ENCODE measurements at places on chromosomes 7 and 10.

GRCh38 chr7:158957921-158958491, 101.6 kb downstream of the DYNC2I1 start:
- DNase-seq = no peak

GRCh38 chr10:86974484-86974883, 6.2 kb downstream of the ADIRF start:
- DNase-seq = no peak

DNA sequence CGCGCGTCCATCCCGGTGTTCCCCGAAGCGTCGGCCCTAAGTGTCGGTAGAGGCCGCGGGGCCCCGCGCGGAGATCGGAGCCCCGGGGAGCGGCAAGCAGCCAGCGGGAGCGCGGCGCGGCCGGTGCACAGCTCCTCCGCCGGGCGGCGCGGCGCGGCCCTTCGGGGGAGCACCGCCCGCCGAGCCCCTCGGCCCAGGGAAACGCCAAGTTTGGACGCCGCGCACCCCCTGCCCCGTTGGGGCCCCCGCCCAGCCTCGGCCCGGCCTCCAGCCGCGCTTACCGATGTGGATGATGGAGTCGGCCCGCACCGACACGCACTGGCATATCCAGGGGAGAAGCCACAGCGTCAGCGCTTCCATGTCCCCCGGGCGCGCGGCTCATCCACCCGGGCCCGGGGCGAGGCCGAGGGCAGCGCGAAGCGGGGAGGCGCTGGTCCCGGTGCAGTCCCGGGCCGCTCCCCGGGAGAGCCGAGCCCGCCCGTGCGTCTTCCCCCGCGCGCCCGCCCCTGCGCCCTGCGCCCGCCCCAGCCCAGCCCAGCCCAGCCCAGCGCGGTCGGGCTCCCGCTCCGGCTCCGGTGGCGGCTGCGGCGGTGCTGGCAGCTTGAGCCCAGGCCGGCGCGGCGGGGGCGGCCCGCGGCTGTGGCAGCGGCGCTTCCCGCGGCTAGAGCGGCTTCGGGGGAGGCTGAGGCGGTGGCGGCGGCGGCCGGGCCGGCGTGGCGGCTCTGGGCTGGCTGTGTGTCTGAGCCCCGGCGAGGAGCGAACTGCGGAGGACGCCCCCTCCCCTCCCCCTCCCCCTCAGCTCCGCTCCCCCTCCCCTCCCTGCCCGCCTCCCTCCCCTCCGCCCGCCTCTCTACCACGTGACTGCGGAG, at the start of gene GRID1:
TSS of gene GRID1 (minus strand) at position 763 of the 869 bp plus-strand sequence.
- no peak for DNase-seq

GRCh38 chr10:61937631-61938351, 36.3 kb downstream of the ARID5B start:
- no peak for DNase-seq

- no peak for DNase-seq
Observed at GRCh38 chr10:34319197-34319846, 495.8 kb downstream of the PARD3 start.

GRCh38 chr7:5439572-5440496, 16.2 kb upstream of the TNRC18 start:
- no peak for DNase-seq

GRCh38 chr7:92657391-92657790, 67.2 kb upstream of the FAM133B start:
- DNase-seq = no peak

DNA sequence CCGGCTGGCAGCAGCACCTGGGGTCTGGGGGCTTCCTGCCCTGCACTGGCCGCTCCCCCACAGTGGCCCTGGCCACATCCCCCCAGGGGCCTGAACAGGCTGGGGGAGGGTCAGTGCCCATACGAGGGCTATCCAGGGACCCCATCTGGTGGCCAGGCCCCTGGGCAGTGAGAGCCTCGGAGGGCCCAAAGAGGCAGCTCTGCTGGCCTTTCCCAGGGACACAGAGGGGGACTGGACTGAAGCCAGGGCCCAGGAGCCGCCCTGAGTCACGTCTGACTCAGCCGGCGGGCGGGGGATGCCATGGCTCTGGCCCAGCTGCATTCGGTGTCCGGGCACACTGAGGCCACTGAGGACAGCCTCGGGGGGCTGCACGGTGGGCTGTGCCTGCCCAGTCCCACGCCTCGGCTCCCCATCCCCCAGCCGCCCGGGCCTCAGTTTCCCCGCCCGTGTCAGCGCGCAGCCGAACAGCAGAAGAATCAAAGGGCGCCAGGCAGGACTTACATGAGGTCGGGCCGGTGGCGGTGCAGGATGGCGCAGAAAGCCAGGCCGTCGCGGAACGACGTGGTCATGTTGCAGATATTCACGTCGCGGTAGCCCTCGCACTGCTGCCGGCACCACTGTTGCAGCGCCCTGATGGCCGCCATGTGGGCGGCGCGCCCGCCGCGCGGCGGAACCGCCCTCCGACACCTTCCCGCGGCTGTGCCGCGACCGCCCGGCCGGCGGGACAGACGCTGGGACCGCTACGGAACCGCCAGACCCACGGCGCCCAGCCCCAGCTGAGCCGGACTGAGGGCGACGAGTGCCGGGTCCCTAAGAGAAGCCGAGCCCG, at the start of gene MICALL2:
TSS of gene MICALL2 (minus strand) at position 788 of the 829 bp plus-strand sequence. CDS start at position 644, 144 bp downstream.
- DNase-seq = no peak

DNA sequence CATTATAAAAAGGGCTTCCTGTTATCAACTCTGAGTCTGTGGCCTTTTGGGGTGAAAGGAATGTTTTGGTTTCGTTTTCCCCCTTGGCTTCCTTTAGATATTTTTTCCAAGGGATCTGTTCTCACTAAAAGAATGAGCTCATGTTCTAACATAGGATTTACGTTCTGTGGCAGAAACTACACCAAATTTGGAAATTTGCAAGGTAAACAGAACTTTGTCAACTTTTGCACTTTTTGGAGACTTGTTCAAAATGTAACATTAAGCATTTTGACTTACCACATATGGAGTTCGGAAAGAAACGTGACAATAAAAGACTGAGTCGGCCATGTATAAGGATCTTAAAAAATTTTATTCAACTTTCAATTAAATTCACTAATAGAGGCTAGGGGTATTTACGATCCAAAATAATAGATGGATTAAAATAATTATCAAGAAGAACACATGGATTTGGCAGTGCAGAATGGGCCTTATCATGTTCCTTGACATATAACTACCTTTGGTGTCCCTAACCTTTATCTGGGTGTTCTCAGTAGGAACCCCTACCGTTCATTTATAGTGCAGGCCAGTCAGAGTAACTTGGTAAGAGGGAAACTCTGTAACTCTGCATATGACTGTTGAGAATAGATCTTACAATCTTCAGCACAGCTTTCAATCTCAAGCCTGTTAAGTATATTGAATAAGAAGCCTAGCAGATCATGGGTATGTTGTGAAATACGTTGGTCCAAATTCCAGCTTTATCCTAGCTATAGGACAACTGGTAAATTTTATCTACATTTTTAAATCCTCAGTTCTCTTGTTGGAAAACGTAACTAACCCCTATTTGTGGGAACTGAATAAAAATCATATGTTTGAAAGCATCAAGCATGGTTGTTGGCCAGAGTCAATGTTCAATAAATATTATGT, 11.8 kb downstream of the CPED1 start:
- DNase-seq = no peak

DNA sequence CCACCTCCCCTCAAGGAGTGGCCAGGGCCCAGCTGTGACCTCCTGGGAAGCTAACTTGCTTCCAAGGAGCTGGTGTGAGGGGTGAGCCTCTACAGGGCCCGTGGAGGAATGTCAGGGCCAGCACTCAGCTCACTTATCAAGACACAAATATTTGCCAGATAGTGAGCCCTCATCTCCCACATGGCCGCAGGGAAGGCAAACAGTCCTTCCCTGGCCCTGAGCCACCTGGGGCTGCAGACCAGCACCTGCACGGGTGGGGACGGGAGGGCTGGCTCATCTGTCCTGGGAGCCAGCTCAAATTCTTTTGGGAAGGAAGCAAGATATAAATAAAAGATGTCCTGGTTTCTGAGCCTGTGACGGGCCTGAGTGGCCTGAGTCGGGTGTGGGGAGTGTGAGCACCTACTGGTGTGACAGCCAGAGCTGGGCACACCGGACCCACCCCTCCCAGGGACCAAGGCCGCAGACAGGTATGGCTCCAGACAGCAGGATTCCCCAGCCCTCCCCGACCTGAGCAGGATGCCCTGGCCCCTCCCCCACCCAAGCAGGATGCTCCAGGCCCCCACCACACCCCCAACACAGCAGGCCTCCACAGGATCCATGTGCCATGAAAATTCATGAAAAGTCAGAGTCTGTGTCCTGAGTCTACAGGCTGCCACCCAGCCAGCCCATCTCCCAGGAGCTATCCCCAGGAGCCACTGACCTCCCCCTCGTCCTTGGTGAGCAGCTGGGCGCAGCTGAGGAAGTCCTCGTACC, 148.0 kb downstream of the MAPK8 start:
- DNase-seq = no peak

GRCh38 chr7:142405122-142405765, 147.4 kb upstream of the PRSS58 start:
- no peak for DNase-seq

- DNase-seq = no peak
Observed at GRCh38 chr10:102814453-102814871, 22.8 kb downstream of the CYP17A1 start.

DNA sequence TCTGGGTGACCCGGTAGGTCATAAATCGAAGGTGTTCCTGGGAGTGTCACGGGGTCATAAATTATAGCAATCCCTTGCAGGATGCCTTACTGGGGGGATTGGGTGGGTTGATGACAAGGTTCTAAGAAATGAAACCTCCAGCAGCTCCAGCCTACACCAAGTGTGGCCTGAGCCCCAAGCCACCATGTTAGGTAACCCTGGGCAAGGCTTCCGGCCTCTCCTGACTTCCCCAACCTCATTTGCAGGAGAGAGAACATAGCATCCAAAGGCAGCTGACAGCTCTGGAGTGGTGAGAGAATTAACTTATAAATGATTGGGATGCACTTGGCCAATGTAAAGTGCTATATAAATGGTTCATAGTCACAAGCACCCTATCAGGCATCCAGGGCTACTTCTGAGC, 52.8 kb upstream of the TMEM273 start:
- DNase-seq = no peak

- DNase-seq = no peak
Observed at GRCh38 chr10:63200431-63200830, 67.3 kb downstream of the NRBF2 start.

- DNase-seq = no peak
Observed at GRCh38 chr7:98110249-98111022, 3.8 kb downstream of the LMTK2 start.

GRCh38 chr7:14851610-14852009, 50.9 kb downstream of the DGKB start:
- no peak for DNase-seq

DNA sequence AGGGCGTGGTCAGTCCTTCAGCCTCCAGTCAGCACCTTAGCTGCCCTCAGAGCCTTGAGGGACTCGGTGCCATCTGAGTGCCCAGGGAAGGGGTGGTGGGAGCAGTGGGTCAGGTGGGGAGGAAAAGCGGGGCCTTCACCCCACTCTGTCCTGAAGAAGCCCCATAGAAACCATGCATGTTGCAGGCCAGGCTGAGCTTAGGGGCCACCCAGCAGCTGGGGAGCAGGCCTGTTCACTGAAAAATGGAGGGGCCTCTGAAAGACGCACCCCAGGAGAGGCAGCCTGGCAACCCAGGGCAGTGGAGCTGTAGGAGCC, 144.3 kb downstream of the GRID1 start:
- DNase-seq = no peak

DNA sequence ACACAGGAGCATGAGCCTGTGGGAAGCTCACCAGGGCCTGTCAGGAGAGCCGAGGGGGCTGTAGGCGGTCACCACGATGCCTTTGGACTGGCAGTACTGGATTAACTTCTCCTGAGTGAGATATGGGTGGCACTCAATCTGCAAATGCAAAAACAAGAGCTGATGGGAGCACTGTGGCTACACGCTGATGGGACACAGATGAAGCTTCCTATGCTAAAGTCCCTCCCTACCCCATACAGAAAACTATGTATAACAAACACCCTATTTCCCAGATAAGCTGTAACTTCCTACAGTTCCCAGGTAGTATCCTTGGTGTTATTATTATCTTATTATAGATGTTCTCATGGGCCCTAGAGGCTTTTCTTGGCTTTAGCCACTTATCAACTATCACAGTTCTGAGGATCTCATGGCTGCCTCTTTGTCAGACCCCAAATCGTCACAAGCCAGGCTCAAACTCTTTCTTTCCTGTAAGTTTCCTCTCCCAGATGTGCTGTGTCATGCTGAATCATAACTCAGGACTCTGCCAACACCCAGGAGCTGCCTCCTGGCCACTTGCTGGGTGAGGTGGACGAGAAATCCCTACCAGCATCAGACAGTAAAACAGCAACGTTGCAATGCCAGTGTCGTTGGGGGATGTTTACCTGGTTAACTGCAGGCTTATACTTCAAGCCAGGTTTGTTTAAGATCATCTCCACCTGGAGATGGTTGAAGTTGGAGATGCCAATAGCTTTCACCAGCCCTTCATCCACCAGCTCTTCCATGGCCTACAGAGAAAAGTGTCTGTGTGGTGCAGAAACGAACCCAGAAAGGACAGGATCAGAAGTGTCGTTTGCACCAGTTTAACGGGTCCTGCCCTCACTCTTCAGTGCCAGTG, 10.3 kb downstream of the AKR1B1 start:
- DNase-seq = no peak

- no peak for DNase-seq
Observed at GRCh38 chr10:10096296-10096695, 921.4 kb upstream of the CELF2 start.

DNA sequence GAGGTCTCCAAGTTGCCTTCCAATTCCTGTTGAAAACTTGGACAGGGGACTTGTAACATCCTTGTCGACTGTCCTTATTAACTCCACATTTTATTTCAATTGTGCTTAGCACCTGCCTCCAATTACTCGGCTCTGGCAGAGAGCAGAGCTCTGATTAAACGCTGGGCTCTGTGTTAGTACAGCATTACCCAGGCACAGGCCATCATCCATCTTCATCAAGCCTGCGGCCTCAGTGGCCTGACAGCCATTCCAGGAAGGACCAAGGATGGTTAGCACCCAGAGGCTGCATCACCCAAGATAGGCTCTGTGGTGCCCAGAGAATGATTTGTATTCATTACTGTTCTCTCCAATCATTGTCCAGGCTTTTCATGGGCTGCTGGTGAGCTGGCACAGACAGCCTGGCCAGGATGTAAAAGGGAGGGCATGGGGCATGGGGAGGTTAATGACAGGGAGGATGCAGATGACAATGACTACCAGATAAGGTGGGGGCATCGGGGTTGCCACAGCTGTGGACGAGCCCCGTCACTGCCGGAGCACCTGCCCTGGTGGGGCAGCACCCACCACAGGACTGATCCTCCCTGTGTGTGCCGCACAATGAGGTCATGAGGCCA, 123.3 kb downstream of the PTPN20 start:
- DNase-seq = no peak

DNA sequence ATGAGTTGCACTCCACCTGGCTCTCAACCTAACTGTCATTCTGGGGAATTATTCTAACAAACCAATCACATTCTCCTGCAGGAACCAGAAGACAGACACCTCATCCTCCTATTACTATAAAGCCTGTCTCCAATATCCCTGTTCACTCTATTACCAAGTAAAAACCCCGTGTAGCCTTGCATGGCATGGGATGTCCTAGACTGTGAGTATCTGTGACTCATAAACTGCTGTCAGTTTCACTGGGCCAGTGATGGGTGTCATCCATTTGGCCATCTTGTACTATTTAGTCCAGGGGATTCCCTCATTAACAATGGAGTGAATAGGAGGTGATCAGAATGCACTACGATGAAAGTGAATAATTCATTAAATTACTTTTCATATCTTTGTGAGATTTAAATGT, 608.7 kb downstream of the DNAJB9 start:
- DNase-seq = no peak
